Hematopoietic multipotent progenitor cell treated with erythropoietin and hydrocortisone succinate and interleukin-3 and kit ligand, for 4 days (in vitro differentiated cells): ENCODE measurements at places on chromosomes 12 and 14.

GRCh38 chr14:61319086-61319485 lies 2.3 kb upstream of the PRKCH start:
- no peak for DNase-seq

DNA sequence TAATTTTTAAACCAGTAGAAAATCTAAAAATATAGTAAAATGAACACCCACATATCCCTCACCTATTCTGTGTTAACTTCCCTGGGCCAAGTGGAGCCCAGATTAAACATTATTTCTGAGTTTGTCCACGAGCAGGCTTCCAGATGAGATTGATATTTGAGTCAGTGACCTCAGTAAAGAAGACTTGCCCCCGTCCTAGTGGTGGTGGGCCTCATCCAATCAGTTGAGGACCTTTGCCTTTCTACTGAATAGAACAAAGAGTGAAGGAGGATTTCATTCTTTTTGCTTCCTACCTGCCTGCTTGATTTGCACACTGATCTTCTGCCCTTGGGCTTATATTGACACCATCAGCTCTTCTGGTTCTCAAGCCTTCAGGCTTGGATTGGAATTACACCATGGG lies 174.7 kb upstream of the PLEKHG7 start:
- DNase-seq: no peak

- no peak for DNase-seq
Measured at GRCh38 chr12:127334912-127335644, 931.9 kb upstream of the TMEM132C start.

DNA sequence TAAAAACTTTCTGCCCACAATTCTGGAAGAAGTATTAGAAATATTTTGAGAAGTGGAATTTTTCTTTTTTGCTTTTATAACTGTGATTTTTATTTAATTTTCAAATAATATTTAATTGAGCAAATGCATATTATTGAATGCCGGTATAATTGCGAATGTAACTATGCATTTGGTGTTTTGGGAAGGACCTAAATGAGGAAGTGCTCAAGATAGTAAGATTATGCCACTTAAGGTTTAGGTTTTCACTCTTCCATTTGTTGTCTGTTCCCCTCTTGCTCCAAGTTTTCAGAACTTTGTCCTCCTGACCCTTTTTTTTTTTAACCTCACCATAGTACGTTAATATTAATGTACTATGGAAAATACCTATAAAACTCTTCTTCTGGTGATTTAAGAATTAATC lies 85.8 kb downstream of the KIAA0586 start:
- no peak for DNase-seq

GRCh38 chr12:62260733-62261683 lies 804 bp downstream of the USP15 start:
- peak; percentile 98 for DNase-seq

GRCh38 chr14:49972131-49972671 lies 79.3 kb downstream of the ARF6 start:
- peak; percentile 41 for DNase-seq

DNA sequence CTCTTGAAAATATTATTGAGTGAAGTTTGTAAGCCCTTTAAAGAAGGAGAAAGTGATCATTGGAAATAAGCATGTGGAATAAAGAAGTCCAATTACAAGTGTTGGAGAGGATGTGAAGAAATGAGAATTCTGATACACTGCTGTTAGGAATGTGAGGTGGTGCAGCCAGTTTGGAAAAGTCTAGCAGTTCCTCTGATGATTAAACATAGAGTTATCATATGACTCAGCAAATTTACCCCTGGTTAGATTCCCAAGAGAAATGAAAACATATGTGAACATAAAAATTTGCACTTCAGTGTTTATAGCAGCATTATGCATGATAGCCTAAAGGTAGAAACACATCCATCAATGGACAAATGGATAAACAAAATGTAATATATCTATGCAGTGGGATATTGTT lies 319.9 kb downstream of the AEBP2 start:
- DNase-seq: peak; percentile 13

- DNase-seq: peak; percentile 13
Measured at GRCh38 chr12:14954269-14954668, 7.1 kb downstream of the ARHGDIB start.
